ENCODE measurements at places on chromosomes 5 and 9.

DNA sequence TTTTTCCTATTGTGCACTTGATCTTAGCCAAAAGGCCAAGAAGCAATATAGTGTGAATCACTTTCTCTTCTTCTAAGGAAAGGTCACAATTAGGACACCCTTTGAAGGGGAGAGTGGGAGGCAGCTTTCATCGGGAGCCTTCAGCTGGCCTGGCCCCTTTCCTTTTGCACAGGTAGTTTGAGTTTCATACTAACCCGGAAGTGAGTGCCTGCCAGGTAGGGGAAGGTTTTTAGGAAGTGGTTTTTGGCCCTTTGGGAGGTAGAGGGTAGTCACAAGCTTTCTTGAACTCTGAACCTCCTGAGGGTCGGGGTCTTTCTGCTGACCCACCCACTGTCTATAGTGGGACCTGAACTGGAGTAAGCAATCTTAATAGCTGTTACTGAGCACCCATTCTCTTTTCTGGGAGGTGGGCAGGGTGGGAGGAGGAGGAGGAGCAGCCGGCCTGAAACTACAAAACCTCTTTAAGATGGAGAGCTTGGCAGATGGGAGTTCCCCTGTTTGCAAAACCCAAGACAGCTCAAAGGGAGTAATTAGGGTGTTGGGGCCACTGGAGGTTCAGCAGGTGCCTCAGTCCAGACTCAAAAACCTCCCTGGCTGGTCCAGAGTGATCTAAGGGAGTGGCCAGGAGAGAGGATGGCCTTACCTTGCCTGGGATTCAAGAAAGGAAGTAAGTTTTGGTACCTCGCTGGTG lies 6.0 kb downstream of the LARP1 start:
- DNase-seq: no peak

DNA sequence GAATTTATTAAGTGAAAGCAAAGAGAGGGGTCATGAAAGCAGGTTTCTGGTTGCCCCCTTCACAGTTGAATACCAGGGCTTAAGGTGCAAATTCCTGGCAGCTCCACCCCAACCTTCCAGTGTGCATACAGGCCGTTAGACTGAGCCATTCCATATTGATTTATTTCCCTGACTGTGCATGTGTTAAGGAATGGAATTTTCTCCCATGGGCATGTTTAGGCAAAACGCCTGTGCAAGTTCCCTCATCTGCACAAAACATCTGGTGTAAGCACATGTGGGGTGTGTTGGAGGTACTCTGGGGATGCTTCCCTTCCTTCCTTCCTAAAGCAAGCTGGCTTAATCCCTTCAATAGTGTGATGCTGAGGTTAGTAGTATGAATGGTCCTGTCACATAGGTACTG lies 1470.6 kb downstream of the MAT2B start:
- no peak for DNase-seq

- no peak for DNase-seq
These were observed 456.5 kb upstream of the ZNF608 start for GRCh38 chr5:125202871-125203438.

DNA sequence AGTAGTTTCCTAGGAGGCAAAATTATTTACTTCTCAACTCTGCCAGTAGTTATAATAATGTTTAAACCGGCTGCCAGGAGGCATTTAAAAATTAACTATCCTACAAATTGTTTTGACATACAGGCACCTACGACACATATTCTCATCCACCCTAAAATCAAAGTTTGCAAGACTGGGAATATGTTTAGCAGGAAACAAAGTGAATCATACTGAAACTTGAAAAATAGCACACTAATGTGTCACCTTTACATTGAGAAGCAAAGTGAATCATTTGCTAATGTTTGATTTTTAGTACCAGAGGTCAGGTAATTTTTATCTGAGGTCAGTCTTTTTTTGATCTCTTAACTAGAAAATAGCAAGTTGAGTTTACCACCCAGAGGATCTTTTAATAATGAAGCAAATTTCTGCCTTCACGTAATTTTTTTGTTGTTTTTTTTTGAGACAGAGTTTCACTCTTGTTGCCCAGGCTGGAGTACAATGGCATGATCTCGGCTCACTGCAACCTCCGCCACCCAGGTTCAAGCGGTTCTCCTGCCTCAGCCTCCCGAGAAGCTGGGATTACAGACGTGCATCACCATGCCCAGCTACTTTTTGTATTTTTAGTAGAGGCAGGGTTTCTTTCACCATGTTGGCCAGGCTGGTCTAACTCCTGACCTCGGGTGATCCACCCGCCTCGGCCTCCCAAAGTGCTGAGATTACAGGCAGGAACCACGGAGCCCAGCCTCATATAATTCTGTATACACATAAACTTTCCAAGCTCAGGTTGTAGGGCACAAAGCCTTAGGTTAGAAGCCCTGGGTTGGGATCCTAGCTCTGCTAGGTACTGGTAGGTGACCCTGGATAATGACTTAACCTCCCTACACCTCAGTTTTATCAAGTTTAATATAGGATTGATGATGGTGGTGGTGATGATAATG lies 124.3 kb downstream of the UGCG start:
- no peak for DNase-seq

- peak; percentile 53 for DNase-seq
These were observed 42.8 kb downstream of the TIMD4 start for GRCh38 chr5:156920042-156920860.

DNA sequence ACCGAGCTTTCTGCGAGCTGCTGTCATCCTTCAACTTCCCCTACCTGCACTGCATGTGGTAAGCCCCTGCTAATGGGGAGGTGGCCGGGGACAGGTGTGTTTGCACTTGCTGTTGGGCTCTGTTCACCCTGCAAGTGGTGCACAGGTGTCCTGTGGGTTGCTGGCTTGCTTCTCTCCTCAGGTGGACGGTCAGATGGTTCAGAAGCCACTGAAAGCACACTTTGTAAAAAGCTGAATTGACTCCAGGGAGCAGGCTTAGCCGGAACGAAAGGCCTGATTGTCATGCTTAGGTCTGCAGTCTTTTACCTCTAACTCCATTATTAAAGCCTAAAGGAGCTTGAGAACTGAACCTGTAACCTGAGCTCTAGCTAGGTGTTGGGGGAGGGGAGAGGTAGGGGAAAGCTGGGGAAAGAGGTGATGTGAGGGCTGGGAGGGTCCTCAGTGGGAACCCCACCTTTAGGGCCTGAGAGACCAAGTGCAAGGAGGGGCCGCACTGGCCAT lies 37.6 kb downstream of the ACER2 start:
- DNase-seq: no peak

- no peak for DNase-seq
These were observed 357.8 kb downstream of the KDM4C start for GRCh38 chr9:7115606-7116005.

DNA sequence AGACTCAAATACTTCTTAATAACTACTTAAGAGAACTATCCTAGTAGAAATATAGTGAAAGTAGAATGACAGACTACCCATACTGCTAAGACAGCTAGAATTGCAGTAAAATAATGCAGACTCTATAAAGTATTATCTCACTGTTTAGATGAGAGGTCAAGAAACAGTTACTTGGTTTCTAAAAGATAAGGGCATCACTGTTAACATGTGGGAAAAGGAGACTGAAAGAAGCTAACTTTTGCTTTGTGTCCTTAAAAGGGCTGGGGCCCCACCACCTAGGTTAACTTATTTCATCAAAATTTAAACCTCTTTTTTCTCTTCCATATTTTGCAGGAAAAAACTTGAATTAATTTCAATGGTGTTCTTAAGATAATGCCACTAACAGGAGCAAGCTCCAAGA lies 204.3 kb downstream of the CNTLN start:
- no peak for DNase-seq

- DNase-seq: no peak
These were observed 8.8 kb upstream of the RNF183 start for GRCh38 chr9:113311961-113312360.

DNA sequence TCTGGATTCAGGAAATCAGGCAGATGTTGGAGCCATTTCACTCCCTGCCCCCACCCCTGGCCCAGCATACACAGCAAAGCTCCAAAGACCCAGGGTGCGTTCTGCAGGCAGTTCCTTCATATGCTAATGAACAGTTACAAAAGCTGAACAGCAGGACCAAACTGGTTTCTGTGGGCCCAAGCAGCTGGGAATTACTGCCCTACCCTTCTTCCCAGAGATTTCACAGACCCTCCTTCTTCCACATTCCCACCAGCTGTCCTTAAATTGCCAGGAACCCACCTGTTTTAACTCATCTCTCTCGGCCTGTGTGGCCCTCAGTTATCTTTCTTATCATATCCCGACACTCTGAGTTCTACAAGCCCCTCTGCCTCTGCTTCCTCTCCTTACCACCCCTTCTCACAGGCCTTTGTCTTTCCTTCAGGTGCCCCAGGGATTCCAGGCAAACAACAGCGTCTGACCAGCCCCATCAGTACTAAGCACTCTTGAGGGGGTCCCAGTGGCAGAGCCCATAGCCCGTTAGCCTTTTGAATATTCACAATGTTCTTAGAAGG lies 10.6 kb upstream of the F2RL1 start:
- no peak for DNase-seq

DNA sequence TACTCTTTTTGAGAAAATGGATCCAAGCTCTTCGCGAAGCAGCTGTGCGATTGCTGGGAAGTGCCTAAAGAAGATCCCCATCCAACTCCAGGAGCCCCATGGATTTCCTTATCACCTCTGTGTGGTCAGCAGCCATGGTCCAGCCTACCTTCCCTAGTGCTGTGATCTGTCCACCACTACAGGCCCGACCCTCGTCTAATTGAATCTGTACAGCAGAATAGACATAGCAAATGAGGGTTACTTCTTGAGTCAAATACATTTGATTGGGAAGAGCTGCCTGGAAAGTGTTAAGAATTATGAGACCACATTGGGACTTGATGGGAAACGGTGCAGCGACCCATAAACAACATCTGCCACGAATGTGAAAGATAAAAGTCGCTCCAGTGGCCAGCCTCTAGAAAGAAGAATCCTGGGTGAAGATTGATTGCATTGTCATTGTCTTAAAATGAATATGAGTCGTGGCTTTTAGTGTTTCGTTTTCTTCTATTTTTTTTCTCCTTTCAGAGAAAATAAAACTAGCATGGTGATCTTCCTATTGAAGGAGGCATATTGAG lies 118.4 kb downstream of the PAM start:
- DNase-seq: no peak

DNA sequence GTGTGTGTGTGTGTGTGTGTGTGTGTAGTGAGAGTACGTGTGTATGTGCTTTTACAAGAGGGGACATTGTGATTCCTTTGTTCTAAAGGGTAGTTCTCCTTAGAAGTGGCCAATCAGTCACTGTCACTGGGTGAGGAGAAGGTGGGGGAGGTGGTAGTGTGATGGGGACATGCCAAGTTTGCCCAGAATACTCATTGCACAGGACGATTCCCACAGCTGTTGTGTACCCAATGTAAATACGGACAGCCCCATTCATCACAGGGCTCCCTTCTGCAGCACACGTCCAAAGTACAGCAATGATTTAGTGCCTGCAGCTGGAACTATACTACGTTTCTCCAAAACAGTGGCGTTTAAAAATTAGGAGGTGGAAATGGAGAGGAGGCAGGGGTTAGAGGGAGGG lies 287.8 kb downstream of the TLR4 start:
- DNase-seq: no peak

DNA sequence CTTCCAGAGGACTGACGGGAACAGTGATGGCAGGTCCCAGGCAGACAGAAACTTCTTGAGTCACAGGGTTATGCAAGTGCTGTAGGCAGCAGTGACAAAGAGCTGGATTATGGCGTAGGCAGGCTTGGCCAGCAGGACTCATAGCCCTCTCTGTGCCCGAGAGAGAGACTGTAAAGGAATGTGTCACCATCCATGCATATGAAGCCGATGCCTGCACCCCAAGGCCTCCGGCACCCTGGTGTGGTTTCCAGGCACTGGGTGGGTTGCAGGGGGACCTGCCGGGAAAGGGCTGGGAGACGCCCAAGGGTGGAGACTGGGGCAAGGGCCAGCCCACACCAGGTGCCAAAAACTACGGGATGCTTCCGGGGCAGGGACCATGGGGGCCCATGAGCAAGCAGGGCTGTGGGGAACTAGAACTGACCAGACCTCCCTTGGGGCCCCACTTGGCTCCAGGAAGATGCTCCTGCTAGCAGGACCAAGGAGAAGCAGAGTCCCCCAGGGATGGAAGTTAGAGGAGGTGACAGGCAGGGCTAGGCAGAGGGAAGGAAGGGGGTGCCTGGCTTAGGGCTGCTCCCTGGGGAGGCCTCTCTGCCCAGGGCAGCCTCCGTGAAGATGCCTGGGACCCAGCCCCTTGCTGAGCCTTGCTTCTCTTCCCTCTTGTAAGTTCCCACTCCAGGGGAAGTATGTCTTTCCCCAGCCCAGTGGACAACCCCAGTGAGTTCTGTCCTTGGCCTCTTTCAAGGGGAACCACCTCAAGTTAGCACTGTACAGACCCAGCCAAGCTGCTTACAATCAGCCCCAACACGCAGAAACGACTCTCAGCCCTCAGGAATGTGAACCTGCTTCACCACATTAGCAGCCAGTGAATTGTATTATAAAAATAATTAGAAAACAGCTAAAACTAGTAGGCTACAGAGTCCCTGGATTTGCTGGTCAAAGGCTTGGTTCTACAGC lies 10.5 kb upstream of the IPPK start:
- DNase-seq: no peak

GRCh38 chr5:169065400-169065799 lies 235.5 kb downstream of the SLIT3 start:
- DNase-seq: no peak

DNA sequence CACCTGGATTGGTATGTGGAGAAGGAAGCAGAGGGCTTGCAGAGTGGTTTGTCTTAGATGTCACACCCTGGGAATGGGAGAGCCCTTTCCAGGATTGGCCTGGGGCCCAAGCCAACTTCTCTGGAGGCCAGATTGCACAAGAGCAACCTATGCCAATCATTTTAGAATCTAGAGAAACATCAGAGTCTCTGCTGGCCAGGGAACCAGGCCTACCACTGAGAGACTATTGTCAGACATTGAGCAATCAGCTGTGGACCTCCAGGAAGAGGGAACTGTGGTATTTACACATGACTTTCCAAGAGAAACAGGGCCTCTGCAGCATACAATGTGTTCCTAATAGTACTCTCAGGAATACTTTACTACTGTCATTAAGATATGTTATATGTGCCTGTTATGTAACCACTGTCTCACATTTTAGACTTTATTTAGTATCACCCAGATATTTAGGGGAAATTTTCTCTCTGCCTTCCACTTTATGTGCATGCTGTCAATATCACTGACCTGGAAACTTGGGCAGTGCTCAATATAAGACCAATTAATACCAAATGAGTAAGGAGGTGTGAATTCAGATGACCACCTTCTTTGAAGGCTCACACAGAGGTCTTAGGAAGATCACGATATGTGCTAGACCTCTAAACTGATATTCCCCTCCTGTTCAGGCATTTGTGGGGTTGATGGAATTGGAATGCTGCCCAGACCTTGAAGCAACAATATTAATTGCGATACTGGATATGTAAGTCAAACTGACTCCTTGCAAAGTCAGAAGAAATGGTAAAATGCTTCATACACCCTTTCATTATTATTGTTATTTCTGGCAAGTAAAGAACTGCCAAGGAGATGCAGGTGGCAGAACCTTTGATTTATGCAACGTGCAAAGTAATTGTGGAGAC lies 20.5 kb upstream of the CCL28 start:
- DNase-seq: no peak

- no peak for DNase-seq
These were observed 288.3 kb downstream of the MLLT3 start for GRCh38 chr9:20333991-20334390.
